ENCODE measurements at places on chromosomes 5 and 9.

DNA sequence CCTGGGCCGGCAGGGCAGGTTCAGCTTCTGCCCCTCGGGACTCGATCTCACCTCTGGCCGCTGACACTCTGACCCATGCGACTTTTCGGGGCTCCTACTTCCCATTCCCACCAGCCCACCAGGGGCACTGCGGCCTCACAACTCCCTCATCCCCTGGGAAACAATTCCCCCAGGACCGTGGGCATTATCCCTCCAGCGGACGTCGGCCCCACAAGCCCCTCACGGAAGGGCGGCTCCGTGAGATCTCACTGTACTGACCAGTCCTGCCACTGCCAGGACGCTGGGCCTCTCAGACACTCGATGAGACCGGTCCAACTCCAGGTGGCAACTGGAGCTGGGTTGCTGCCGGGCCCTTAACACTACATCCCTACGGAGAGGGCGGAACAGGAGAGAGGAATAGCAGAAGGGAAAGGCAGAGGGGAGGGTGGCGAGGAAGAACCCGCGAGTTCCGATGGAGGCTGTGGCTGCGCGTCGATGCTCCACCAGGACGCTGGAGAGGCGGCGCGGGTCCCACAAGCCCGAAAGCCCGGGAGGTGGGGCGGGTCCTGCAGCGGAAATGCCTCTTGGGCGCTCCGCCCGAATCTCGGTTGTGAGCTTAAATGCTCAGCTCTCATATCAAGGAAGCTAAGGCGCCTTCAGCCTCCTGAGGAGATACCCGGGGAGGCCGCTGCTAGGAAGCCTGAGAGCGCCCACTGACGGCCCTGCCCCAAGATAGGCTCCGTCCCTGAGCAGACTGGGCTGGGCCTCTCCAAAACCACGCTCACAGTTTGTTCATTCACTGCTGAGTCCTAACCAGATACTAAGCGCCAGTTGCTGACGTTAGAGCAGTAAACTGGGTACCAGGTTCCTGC lies 36.3 kb downstream of the VCP start:
- no peaks in the 10 kb centered on the region for H3K27me3 ChIP-seq
- no peaks in the 10 kb centered on the region for H3K4me1 ChIP-seq
- DNase-seq = peak; percentile 45
- peak overlapping the region; percentile 38 for H3K4me3 ChIP-seq
- no peak overlapping the region for H3K27ac ChIP-seq
- no peaks in the 10 kb centered on the region for H3K36me3 ChIP-seq

- no peaks in the 10 kb centered on the region for H3K4me1 ChIP-seq
- no peaks in the 10 kb centered on the region for H3K36me3 ChIP-seq
- no peak overlapping the region for H3K27ac ChIP-seq
Observed at GRCh38 chr5:97167435-97167834, 15.6 kb downstream of the RIOK2 start.

DNA sequence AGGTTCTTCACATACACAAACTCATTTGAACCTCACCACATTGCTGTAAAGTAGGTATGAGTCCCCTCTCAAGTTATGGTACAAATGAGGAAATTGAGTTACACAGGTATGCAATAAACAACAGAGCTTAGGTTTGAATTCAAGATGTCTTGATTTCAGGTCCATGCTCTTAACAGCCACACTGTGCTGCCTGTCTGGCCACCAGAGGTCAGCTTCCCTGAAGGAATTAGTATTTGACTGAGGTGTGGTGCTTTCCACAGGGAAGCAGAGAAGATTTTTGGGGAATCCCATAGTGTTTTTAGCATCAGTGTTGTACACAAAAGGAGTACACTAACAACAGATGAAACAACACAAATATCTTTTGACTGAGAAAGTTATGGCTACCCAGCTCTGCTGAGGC lies 94.4 kb upstream of the ITGA1 start:
- peaks cover 11% of the 10 kb centered on the region for H3K4me1 ChIP-seq
- DNase-seq = peak; percentile 46
- H3K36me3 ChIP-seq = no peaks in the 10 kb centered on the region
- H3K4me3 ChIP-seq = no peak overlapping the region
- no peak overlapping the region for H3K27ac ChIP-seq

DNA sequence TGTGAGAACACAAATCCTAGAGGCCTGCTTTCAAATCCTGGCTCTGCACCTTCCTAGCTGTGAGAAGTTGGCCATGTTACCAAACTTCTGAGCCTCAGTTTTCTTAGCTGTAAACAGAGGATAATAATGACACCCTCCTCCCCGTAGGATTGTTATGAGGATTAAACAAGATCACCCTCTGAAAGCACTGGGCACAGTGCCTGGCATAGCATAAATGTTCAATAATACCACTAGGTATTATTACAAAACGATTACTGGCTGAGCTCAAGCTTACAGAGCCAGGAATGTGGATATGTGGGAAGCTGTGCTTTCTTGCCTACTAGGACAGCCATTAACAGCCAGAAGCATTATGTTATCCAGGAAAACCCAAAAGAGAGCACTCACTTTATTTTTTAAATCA lies 30.8 kb upstream of the POU4F3 start:
- no peaks in the 10 kb centered on the region for H3K27me3 ChIP-seq
- no peaks in the 10 kb centered on the region for H3K4me1 ChIP-seq
- DNase-seq = no peak

DNA sequence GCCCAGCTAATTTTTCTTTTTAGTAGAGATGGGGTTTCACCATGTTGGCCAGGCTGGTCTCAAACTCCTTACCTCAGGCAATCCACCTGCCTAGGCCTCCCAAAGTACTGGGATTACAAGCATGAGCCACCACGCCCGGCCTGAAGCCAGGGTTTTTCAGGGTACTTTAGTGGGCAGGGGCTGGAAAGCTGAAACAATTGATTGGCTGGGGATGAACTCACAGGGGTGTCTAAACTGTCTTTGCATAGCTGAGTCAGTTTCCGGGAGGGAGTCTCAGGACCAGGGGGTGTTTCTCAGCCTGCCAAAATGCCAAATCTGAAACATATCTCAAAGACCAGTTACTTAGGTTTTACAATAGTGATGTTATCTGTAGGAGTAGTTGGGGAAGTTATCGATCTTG lies 46.1 kb downstream of the PRUNE2 start:
- no peak for DNase-seq
- H3K27ac ChIP-seq = no peak overlapping the region
- no peaks in the 10 kb centered on the region for H3K4me1 ChIP-seq
- H3K36me3 ChIP-seq = no peaks in the 10 kb centered on the region
- no peaks in the 10 kb centered on the region for H3K27me3 ChIP-seq
- H3K4me3 ChIP-seq = no peak overlapping the region

GRCh38 chr9:100170556-100170955 lies 71.5 kb downstream of the INVS start:
- H3K27ac ChIP-seq = no peak overlapping the region
- H3K36me3 ChIP-seq = no peaks in the 10 kb centered on the region
- H3K4me3 ChIP-seq = no peak overlapping the region
- no peaks in the 10 kb centered on the region for H3K27me3 ChIP-seq

DNA sequence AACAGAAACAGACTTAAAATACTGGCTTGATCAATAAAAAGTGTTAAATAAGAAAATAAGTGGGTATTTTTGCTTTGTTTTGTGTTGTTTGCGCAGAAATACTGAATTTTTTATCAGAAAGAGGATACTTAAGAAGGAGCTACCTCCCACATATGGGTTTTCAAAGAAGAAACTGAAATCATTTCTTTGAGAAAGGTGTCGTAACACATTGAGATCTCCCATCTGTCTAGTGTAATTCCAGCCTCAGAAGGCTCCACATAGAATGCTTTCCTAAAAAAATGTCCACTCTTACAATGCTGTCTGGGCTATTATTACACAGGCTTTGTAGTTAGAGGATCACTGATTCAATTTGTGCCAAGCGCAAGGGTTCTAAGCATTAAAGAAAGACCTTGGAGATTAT lies 226.2 kb downstream of the EPB41L4A start:
- H3K36me3 ChIP-seq = no peaks in the 10 kb centered on the region
- no peaks in the 10 kb centered on the region for H3K4me1 ChIP-seq
- DNase-seq = no peak
- H3K4me3 ChIP-seq = no peak overlapping the region

DNA sequence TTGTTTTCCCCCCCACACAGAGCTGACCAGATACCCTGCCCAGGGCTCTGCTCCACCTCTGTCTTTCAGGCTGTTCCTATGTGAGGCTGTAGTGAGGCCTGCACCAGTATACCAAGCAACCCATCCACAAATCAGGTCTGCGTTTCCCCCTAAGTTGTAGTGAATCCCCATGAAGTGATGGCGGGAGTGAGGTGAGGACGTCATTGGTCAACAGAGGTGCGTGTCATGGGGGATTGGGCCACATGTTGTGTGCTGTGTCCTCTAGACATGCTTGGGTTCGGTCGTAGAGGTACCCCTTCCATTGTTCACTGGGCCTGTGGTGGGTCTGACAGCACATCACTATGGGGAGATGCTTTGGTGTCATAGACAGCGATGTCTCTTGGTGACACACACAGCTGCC lies 184.6 kb downstream of the CACNA1B start:
- no peak overlapping the region for H3K27ac ChIP-seq
- no peak for DNase-seq
- H3K27me3 ChIP-seq = no peaks in the 10 kb centered on the region
- H3K4me3 ChIP-seq = no peak overlapping the region

DNA sequence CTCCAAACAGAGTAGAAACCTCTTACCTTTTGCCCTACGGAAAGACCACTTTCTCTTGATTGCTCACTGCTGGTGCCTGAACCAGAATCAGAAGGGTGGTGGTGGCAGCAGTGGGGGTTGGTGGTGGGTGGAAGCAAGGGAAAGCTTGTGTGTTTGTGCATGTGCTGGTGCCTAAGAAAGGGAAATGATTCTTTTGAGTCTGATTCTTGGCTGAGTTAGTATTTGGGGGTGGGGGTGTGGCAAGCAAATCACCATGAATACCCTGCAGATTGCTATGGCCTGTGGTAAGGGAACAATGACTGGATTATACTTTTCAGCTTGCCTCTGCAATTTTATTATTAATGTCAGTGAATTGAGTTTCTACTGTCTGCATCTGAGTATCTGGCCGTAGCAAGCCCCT lies 106.6 kb downstream of the ARHGAP26 start:
- no peaks in the 10 kb centered on the region for H3K27me3 ChIP-seq
- H3K36me3 ChIP-seq = no peaks in the 10 kb centered on the region
- H3K4me1 ChIP-seq = peaks cover 16% of the 10 kb centered on the region
- H3K27ac ChIP-seq = no peak overlapping the region
- H3K4me3 ChIP-seq = no peak overlapping the region

- no peaks in the 10 kb centered on the region for H3K27me3 ChIP-seq
- no peaks in the 10 kb centered on the region for H3K36me3 ChIP-seq
- no peaks in the 10 kb centered on the region for H3K4me1 ChIP-seq
- H3K27ac ChIP-seq = no peak overlapping the region
- H3K4me3 ChIP-seq = no peak overlapping the region
Observed at GRCh38 chr9:111983484-111983908, 86.9 kb downstream of the UGCG start.

GRCh38 chr9:126915281-126915816 lies 767 bp downstream of the RALGPS1 start:
- DNase-seq = peak; percentile 72
- H3K36me3 ChIP-seq = no peaks in the 10 kb centered on the region
- peak overlapping the region; percentile 26 for H3K4me3 ChIP-seq
- no peaks in the 10 kb centered on the region for H3K4me1 ChIP-seq

- no peaks in the 10 kb centered on the region for H3K36me3 ChIP-seq
- no peak overlapping the region for H3K27ac ChIP-seq
- H3K4me1 ChIP-seq = peaks cover 14% of the 10 kb centered on the region
- no peaks in the 10 kb centered on the region for H3K27me3 ChIP-seq
Observed at GRCh38 chr9:120438836-120439546, 141.0 kb downstream of the CDK5RAP2 start.

- peak overlapping the region; percentile 95 for H3K27ac ChIP-seq
- no peaks in the 10 kb centered on the region for H3K27me3 ChIP-seq
- no peaks in the 10 kb centered on the region for H3K36me3 ChIP-seq
- H3K4me3 ChIP-seq = peak overlapping the region; percentile 66
Observed at GRCh38 chr9:95504053-95504963, 12.5 kb downstream of the PTCH1 start.

- DNase-seq = no peak
- H3K4me1 ChIP-seq = no peaks in the 10 kb centered on the region
- no peaks in the 10 kb centered on the region for H3K36me3 ChIP-seq
- no peak overlapping the region for H3K4me3 ChIP-seq
- no peaks in the 10 kb centered on the region for H3K27me3 ChIP-seq
Observed at GRCh38 chr5:59251627-59252026, 641.9 kb downstream of the PDE4D start.

GRCh38 chr9:99666571-99666970 lies 155.1 kb upstream of the NR4A3 start:
- H3K27me3 ChIP-seq = no peaks in the 10 kb centered on the region
- H3K27ac ChIP-seq = no peak overlapping the region
- H3K4me1 ChIP-seq = no peaks in the 10 kb centered on the region
- no peaks in the 10 kb centered on the region for H3K36me3 ChIP-seq

- no peak overlapping the region for H3K27ac ChIP-seq
- no peaks in the 10 kb centered on the region for H3K27me3 ChIP-seq
- DNase-seq = peak; percentile 77
- peaks cover 47% of the 10 kb centered on the region for H3K4me1 ChIP-seq
- no peaks in the 10 kb centered on the region for H3K36me3 ChIP-seq
Observed at GRCh38 chr9:136587145-136587943, 41.5 kb upstream of the NOTCH1 start.

Data from testis (tissue), 5 donors.